ENCODE measurements at places on chromosomes 1 and 21. TPM values are rescaled to one million over a fixed set of nuclear protein-coding genes. Genes with fewer than 3 reads are reported as not detected.

ST6GALNAC3 gene
- 1.9 TPM for total RNA-seq

ABL2 gene
- 110 TPM for total RNA-seq

CFHR3 gene
- total RNA-seq, result not detected

ENTREP3 gene
- 7.0 TPM for total RNA-seq

CLIC4 gene
- total RNA-seq, result 491 TPM

BEND5 gene
- 0.32 TPM for total RNA-seq

TMPRSS2 gene
- not detected for total RNA-seq

ASCL5 gene
- not detected for total RNA-seq

S100A9 gene
- total RNA-seq, result not detected

Measured in hair follicle dermal papilla cell (primary cell).